ENCODE measurements at places on chromosomes 7 and 10. TPM values are rescaled to one million over a fixed set of nuclear protein-coding genes. Genes with fewer than 3 reads are reported as not detected.
A peak's percentile ranks its signal among the peaks of the same experiment; 100 is the strongest.

DNA sequence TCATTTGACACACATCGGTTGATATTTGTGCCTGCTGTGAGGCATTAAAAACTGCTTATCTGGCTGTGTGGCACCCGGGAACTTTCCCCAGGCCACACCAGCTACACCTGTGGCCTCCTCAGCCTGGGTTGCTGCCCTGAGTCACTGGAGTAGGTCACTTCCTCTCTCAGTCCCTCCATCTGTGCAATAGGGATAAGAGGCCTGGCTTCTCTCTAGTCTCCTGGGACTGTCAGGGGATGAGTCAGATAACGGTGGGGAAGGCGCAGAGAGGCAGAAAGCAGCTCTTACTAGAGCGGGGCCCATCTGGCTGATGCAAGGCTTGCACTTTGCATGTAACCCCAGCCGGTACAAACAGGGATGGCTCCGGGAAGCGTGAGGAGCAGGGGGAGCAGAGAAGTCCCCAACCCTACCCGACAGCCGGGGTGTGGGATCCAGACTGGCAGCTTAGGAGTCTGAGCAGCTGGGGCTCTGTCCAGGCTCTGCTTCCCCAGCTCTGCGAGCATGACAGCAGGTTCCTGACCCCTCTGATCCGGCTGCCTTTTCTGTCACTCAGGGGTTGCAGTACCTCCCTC is 34.0 kb downstream of the DNAJB12 start:
- peak; percentile 99 for DNase-seq

- no peak for DNase-seq
Observed at GRCh38 chr10:48924988-48925387, 14.7 kb downstream of the LRRC18 start.

DNA sequence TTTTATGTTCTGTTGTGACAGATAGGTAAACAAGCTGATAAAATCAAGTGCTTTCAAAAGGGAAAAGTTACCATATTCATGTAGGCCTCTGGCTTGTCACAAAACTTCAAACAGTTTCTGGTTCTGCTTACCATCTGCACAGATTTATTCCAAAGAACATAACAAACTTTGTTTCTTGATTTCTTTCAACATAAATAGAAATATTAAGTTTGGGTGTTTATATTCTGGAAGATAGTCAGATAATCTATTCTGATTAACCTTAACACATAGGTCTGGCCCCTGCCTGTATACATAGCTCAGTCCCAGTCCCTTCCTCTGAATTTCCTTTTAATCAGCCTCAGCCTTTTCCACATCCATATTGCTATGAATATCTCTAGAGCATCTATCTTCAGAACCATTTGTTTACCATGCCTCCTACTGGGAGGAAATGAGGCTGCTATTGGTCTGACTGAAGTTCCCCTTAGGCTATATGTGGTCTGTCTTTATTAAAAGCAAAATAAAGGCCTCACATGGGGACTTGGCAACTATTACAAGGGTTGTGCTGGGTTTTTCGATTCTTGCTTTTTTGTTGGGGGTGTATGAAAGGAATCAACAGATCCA is 319.0 kb downstream of the HPSE2 start:
- DNase-seq: no peak

GRCh38 chr7:22833113-22833855 is 10.6 kb upstream of the TOMM7 start:
- DNase-seq: no peak

DNA sequence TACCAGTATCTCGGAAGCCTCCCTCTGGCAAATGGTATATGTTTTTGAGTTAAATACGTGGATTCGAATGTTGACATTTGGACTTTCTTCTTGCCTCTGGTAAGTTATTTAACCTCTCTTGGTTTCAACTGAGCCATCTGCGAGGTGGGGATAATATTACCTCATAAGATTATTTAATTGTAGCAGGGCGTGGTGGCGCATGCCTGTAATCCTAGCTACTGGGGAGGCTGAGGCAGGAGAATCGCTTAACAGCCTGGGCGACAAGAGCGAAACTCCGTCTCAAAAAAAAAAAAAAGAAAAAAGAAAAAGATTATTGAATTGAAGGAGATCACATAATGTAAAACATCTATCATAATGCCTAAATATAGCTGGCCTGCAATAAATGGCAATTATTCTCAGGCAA is 396 bp upstream of the TAF5 start:
- DNase-seq: no peak

GRCh38 chr10:73439605-73440312 is 6.4 kb upstream of the MSS51 start:
- no peak for DNase-seq

GRCh38 chr10:4725917-4726606 is 99.9 kb upstream of the AKR1E2 start:
- DNase-seq: no peak

DNA sequence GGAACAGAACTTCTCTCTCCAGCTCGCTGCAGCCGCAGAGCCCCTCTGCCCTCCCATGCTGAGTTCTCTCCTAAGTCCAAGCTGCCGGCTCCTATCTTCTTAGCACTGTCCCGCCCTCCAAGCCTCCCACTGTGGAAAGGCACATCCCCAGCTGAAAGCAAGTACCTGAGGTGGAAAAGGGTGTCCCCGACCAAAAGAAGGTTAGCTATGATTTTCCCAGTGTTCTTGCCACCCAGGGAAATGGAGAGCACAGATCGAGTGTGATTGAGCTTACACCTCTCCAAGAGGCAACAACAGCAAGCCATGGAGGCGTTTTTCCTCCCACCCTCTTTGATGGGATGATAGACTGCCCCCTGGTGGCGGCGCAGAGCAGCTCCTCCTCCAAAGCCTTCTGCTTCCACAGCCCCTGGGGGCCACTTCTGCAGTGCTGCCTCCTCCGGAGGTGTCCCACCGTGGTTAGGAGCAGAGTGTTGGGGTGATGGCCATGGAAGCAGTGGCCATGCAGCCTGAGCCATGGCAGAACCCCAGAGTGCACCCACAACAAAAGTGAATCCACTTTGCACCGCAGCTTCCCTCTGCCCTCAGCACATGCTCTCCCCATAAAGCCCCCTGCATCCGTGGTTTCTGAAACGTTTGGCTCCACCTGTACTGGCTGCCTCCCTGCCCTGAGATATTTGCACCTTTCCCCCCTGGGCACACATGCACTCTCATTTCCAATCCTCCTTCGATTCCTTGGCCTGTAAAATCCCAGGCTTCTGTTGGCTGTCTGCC is 143.1 kb upstream of the STK17A start:
- DNase-seq: peak; percentile 83

DNA sequence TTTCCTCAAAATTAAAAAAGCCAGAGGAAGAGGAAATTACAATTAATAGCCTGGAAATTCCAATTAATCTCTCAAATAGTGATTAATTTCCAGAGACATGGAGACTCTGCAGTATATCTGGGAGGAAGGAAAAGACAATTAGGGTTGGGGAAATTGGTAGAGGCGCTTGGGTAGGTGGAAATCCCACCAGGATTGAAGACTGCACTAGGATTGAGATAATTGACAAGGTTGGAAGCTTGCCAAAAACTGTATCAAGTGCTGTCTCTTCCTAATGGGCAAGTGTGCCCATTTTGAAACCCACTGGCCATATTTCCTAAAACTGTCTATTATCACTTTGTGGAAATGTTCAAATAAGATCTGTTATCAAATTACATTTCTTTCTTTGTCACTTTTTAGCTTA is 21.6 kb downstream of the CHN2 start:
- no peak for DNase-seq

DNA sequence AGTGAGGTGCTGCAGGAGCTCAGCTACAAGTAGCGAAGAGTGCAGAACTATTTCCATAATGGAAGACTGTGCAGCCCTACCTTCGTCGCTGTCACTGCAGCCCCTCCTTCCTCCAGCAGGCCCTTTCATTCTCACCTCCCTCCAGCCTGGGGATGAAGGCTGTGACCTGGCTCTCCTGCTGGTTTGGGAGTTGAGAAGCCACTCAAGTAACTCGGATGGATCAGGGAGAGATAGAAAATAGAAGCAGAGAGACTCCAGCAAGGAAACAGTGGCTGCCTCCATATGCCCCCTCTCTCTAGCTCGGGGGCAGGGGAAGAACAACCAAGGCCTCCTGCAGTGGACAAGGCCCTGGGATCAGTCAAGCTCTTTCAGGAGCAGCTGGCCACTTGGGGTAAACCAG is 37.4 kb upstream of the NPFFR1 start:
- DNase-seq: no peak

GRCh38 chr10:47296156-47296894 is 3.7 kb upstream of the GDF10 start:
- DNase-seq: no peak

DNA sequence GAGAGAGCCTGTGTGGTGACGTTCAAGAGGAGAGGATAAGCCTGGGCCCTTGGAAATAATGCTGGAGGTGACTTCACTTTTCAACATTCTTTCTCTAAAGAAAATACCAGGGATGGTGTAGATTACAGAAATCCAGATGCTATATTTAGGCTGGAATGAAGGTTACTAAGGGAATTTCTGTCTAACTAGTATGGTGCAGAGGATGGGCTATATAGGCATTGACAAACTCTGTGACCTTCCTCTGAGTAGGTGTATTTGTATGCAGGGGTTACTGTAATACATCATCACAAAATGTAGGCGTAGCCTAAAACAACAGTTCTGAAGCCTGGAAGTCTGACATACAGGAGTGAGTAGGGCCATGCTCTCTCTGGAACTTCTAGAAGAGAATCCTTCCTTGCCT is 155.3 kb upstream of the INHBA start:
- no peak for DNase-seq

DNA sequence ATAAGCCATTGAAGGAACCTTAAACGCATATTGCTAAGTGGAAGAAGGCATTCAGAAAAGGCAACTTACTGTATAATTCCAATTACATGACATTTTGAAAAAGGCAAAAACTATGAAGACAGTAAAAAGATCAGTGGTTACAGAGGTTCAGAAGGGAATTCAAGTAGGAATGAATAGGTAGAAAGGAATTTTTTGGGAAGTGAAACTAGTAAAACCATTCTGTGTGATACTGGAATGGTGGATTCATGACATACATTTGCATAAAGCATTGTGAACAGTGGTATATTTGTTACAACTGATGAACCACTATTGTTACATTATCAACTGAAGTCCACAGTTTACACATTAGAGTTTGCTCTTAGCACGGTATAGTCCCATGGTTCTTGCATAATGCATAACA is 114.2 kb upstream of the GPR22 start:
- no peak for DNase-seq

- DNase-seq: no peak
Observed at GRCh38 chr10:16870331-16870730, 53.1 kb upstream of the RSU1 start.

DNA sequence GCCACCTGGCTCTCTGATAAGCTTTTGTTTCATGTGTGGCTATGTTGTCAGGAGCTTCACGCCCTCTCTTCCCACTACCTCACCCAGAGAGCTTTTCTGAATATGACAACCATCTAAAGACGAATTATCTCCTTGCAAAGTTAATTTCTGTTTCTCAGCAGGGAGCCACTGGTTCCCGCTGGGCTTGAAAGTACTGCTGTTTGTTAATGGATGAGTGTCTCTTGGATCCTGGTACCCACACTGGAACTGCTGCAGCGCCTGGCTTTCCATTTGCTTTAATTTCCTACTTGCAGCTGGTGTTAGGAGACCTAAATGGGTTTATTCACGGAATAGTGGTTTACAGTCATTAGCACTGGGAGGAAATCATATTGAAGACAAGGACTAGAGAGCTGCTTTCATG is 267.9 kb upstream of the LRGUK start:
- no peak for DNase-seq

DNA sequence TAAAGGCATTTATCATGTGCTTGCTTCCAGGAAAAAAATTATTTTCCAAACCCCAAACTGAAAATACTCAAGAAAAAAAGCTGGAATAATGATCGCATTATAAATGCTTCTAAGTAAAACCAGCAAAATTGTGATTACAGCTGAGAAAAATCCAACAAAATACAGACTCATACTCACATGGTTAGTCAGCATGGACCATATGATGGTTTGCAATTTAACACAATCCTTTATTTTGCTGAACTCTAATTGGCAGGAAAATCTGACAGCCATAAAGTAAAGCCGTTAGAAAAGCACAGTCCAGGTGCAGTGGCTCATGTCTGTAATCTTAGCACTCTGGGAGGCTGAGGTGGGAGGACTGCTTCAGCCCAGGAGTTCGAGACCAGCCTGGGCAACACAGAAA is 59.6 kb downstream of the BRI3 start:
- DNase-seq: no peak

- no peak for DNase-seq
Observed at GRCh38 chr10:62903828-62904227, 87.7 kb upstream of the EGR2 start.

DNA sequence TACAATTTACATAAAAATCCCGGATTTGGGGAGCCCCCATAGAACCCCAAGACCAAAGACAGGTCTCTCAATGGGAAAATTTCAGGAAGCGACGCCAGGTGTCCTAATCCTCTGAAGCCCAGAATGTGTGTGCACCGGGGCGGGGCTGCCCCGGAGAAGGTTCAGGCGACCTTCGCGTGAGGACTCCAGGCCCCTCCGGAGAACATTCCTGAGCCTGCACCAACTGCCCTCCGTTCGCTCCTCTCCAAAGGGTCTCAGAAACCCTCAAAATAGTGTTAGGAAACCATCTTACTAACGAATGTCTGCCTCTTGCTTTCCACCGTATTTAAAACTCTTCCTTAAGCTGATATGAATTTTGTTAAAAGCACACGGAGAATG is 78.5 kb upstream of the INSIG1 start:
- no peak for DNase-seq

DNA sequence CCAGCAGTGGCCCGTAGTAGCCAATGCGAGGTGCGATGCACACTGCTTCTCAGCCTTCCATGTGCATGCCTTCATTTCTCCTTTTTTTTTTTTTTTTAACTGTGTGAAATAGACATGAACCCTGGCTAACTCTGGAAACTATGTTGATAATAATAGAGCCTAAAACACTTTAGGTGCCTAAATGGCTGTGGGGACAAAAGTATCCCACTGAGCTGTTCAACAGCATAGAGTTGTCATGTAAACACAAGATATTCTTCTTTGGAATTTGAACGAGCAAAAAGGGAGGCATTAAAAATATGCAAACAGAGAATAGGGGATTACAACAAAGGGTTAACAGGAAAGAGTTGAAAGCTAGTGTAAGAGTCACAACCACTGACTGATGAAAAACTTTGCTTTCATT is 162.1 kb upstream of the NOBOX start:
- DNase-seq: no peak

- DNase-seq: no peak
Observed at GRCh38 chr7:107264723-107265122, 95.9 kb downstream of the HBP1 start.

DNA sequence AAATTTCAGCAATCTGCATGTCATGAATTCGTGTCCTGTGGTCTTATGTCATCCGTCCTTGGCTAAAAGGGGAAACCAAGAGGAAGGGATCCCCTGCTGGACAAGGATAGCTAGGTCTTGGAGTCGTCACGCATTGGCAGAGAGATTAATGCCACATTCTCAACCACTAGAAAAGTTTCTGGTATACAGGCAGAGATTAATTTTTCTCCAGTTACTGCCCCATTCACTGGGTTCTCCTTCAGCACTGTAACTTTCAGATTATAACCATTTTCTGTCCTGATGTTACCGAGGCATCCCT is 1060.6 kb upstream of the AUTS2 start:
- DNase-seq: no peak

GRCh38 chr10:126425032-126425431 is 36.8 kb upstream of the ADAM12 start:
- DNase-seq: no peak

- no peak for DNase-seq
Observed at GRCh38 chr10:3471472-3471871, 298.9 kb upstream of the PITRM1 start.

- no peak for DNase-seq
Observed at GRCh38 chr10:45004661-45005060, 3.9 kb downstream of the ZNF22 start.

The TMEM176B gene
- not detected for total RNA-seq

The GOLGA7B gene
- not detected for total RNA-seq

The RAPGEF5 gene
- 81.6 TPM for total RNA-seq

The CALY gene
- total RNA-seq: not detected

The CASTOR2 gene
- total RNA-seq: 3.5 TPM

The ALOX5 gene
- total RNA-seq: 480 TPM

Measured in Karpas-422 (cell line).